ENCODE measurements at places on chromosomes 5 and 9.
A peak's percentile ranks its signal among the peaks of the same experiment; 100 is the strongest.

DNA sequence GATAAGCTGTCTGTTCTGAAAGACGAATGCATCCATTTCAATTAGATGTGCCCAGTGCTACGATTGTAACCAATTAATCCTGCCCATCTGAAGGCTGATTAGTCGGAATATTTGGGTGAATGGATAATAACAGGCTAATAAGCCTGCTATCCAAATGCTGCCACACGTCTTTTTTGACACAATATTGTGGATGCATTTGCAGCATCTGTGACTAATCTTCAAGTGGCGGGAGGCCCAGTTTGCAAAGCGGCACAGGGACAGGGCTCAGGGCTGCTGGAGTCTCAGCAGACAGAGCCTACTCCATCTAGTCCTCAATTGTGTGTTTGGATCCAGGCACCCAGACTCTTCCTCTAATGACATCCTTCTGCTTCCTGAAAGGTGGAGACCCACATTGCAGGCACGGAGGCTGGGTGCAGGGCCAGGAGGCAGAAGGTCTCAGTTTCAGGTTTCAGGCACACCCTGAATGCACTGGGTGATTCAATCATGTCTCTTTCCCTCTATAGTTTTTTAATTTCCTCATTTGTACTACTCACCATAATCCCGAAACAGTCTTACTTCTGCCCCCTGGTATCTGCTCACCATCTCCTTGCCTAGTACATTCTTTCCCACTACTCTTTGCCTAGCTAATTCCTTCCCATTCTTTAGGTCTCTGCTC, 169.6 kb downstream of the ASTN2 start:
- no peak for DNase-seq

- no peak for DNase-seq
Observed at GRCh38 chr5:175878544-175879438, 7.4 kb downstream of the CPLX2 start.

GRCh38 chr9:34492051-34492450, 30.7 kb downstream of the ENHO start:
- no peak for DNase-seq

DNA sequence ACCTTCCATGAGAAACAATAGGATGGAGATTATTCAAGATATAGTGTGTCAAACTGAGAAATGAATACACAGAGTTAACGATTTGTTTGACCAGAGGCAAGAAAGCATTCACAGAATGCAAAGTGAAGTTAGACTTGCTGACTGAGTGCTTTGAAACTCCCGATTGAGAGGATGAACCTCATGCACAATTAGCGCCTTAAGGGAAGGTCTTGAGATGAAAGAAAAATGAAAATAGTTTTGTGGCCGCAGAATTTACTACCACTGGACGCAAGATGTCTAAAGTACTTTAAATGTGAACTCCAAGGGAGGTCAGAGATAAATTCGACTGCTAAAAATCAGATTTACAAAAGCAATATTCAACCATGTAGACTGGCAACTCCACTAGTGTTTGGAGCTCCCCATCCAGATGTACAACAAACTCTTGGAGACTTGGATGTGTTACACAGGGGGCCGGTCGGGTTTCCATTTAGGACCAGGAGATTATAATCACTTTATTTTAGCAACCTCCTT, 707 bp upstream of the RIMOC1 start:
- DNase-seq: no peak

DNA sequence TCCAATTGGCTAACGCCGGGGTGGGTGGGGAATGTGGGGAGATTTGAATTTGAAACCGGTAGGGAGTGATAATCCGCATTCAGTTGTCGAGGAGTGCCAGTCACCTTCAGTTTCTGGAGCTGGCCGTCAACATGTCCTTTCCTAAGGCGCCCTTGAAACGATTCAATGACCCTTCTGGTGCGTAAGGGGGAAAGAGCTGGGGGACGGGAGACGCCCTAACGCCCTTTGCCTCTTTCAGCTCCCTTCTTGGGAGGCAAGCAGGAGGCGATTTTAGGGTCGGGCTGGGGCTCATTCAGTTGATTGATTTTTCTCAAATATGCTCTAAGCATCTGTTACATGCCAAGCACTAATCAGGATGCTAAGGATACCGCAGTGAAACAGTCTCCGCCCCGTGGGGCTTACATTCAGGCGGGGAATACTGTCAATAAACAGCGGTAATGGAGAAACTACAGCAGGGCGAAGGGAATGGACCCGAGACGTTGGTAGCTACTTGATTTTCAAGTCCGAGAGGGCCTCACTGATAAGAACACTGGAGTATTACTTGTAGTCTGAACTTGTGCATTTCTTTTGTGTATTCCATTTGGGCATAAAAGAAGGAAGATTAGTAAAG, at the start of gene HMMR:
Gene HMMR, plus strand, starts transcription at position 71 of the 610 bp plus-strand sequence. Its CDS starts 61 bp downstream, at position 132.
- DNase-seq: no peak

DNA sequence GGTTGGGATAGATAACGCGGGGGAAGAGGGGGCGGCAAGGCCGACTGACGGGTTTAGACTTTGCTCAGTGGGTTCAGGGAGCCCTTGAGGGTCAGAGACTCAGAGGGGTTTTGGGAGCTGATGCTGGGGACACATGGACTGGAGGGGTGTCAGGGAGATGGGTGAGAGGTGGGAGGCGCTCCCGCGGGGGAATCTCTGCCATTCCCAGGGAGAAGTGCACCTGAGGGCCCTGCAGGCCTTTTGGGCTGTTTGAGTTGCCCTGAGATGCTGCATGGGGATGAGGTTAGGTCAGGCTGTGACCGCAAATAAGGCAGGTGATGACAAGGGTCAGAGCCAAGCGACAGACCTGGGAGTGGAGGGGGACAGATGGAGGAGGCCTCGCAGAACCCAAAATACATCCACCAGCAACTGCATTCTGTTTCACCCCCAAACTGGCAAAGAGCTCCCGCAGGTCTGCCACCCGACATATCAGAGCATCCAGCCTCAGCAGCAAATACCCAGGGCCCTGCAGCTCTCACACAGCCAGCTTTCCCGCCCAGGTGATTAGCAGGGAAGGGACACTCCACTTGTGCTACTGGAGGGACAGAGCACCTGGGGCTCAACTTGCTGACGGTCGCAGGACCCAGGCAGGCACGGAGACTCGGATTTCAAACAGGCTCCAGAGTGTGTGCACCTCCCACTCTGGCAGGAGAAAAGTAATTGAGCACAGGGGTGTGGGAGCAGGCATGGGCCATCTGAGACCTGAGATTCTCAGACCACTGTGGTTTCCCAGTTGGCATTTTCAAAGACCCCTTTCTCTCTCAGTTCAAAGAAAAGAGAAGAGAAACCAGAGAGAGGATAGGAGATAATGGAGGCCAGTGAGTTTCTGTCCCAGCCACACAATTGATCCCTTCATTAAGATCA, 26.4 kb downstream of the TMOD1 start:
- no peak for DNase-seq

DNA sequence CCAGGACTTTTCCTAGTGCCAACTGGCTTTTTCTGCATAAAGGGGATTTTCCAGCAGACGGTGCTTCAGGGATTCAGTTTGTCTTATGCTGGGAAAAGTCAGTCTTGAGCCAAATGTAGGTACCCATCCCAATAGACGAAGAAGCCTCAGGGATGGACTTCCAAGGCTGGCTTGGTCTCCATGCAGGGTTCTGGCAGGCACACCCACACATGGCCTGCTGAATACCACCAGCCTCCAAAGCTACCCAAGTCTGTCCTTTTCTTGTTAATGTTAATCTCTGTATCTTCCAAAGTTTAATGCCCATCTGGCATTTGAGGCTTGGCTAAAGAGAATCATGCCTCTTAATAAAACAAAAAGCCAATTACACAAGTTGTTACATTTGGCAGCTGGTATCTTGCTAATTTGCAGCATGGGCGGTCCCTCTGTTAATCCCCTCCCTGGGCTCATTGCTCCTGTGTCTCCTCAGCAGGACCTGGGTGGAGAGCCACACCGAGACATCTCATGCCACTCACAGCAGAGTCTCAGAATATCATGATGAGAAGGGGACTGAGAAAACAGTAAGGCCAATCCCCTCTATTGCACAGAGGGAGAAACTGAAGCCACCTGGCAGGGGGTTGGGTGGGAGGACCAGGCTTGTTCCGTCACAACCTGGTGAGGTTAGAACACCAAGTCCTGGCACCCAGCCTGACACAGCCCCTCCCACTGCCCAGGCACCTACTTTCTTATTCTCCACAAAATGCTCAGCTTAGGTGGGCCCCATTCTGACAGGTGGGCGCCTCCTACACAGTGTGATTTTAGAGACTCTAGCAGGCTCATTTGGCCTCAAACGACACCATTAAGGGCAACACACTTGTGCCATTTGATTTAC, 243.2 kb downstream of the FSTL4 start:
- no peak for DNase-seq

DNA sequence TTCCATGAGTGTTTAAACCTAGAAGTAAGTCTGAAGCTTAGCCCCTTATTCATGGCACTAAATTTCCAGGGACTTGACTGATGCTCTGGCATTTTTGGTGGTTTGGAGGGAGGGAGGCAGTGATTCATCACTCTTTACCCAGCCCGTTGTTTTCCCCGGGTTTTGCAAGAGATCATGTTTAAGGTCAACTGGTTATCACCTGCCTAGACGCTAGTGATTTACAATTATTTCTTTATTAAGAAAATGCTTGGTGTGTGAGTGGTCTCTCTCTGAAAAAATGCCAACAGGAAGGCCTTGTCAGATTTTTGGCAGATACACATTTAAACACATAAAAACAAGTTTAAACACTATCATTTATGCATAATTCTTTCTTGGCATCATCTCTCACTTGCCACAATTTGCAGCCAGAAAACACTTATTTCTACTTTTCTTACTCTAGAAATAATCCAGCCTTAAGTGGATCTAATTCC, 737.9 kb upstream of the ZNF608 start:
- no peak for DNase-seq

DNA sequence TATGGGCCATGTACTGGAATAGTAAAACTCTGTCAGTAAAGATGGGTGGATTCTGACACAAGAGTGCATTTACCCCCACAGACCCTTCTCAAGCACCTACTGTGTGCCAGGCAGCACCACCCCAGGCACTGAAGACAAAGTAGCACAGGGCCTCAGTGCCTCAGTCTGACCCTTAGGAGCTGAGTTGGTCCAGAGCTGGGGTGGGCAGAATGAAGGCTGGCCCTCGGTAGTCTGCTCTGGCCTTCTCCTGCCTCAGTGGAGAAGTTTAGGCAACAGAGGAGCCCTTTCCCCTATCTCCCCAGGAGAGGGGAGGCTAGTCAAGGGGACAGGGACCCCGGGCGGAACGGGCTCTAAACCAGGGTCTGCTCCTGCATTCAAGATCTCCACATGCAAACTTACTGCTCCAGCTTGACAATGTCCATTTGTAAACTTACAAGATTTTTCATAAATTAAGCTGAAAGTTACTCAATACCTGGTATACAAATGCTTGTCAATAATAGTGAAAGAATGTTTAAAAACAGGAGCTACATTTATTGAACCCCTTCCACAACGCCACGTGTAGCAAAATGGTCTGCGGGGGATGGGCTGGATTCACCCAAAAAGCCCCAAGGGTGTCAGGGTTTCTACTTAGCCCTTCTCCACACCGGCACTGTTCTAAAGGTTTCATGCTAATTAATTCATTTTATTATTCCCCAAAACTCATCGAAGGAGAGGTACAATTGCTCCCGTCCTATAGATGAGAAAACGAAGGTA, 1.5 kb downstream of the VDAC1 start:
- DNase-seq: peak; percentile 7

DNA sequence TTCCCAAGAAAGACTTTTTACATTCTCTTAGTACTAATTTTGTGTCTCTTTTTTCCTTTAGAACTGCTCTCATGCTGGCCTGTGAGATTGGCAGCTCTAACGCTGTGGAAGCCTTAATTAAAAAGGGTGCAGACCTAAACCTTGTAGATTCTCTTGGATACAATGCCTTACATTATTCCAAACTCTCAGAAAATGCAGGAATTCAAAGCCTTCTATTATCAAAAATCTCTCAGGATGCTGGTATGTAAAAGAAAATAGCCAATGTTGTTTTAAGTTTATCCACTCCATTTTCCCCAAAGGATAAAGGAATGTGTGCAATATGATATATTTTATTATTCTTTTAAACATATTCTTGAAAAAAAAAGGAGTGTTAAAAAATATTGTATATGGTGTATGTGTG, 27.3 kb upstream of the TTC23L start:
- DNase-seq: no peak

DNA sequence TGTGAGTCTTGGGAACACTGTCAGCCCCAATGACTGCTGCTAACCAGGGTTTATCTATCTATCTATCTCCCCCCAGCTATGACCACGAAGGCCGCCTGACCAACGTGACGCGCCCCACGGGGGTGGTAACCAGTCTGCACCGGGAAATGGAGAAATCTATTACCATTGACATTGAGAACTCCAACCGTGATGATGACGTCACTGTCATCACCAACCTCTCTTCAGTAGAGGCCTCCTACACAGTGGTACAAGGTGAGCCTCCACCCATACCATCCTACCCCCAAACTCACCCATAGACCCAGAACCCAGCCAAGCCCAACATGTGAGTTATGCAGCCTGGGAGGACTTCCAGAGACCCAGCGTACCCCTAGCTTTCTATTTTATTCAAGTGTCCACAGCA, 65.4 kb upstream of the WWC1 start:
- no peak for DNase-seq

GRCh38 chr9:129632460-129632859, 6.5 kb downstream of the NTMT1 start:
- no peak for DNase-seq

DNA sequence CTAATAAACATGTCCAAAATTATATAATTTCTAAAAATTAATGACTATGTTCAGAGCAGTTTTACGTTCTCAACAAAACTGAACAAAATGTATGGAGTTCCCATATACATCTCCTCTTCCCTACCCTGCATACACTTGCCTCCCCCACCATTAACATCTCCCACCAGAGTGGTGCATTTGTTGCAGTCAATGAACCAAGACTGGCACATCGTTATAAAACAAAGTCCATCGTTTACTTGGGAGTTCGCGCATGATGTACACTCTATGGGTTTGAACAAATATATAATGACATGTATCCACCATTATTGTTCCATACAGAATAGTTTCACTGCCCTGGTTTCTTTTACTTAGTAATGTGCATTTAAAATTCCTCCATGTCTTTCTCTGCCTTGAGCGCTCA, 130.1 kb downstream of the APBA1 start:
- no peak for DNase-seq

DNA sequence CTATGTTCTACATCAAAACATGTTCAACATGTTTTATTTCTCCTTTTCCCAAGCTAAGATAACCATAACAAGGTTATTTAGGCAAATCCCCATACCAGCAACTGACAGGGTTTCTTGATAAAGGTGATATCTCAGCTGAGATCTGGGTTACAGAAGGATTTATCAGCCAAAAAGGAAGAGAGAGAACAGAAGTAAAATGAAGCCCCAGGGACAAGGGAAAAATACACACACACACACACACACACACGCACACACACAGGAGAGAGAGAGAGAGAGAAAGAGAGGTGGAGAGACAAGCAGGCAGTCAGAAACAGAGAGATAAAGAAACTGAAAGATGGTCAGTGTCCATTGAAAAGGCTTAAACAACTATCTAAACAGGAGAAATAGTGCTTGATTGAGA, 19.7 kb upstream of the MLLT3 start:
- DNase-seq: no peak

DNA sequence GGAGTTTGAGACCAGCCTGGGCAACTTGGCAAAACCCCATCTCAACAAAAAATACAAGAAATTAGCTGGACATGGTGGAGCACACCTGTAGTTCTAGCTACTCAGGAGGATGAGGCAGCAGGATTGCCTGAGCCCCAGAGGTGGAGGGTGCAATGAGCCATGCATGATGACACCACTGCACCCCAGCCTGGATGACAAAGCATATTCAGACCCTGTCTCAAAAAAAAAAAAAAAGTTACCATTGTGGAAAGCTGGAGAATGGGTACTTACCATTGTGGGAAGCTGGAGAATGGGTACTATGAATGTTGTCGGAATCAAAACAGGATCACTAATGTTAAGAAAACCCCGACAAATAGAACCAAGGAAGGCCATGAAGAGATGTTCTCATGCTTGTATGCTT, 25.7 kb downstream of the HINT1 start:
- DNase-seq: no peak
